ENCODE measurements at places on chromosomes 12 and 14.

DNA sequence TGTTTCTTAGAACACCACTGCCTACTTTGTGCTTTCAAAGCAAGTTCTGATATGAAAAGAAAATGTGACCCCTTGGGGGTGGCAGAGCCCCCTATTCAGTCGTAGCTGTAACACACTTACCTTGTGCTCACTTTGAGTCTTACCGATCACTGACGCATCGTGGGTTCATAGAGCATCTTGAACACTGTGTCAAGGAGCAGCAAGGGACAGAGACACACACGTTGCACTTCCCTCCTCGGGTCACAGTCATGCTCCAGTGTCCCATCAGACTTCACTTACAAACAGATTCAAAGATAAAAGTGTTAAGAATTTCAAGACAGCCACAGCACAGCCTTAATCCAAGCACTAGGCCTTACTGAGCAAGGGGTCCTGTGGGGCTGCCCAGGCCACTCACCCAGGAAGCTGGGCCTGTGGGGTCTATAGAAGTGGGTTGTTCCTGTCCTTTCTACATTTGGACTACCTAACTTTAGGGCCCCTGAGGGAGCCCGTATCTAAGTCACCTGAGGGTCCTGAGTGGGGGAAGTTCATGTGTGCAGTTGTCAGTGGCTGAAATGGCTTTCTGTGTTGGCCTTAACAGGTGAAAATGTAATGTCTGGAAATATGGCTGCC, 75.4 kb upstream of the BDKRB2 start:
- peak; percentile 9 for DNase-seq

- peak; percentile 30 for DNase-seq
Observed at GRCh38 chr12:112979041-112979680, 842 bp downstream of the OAS2 start.

DNA sequence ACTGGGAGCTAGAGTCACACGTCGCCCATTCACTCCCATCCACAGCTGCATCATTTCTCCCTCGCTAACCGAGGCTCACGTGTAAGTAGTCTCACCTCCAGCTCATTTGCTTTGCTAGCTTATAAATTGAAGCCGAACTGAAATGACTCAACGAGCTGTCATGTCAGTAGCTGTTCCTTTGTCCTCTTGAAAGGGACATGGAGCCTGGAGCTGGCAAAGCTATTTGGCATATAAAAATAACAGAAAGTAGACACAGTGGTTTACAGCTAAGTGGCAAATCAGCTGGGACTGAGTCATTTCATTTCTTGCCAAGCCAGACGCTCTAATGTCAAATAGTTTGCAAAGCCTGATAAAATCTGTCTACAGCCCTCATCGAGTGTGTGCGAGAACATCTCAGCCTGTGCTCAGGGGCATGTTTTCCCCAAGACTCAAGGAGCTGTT, 114.4 kb upstream of the TMEM233 start:
- DNase-seq = no peak

DNA sequence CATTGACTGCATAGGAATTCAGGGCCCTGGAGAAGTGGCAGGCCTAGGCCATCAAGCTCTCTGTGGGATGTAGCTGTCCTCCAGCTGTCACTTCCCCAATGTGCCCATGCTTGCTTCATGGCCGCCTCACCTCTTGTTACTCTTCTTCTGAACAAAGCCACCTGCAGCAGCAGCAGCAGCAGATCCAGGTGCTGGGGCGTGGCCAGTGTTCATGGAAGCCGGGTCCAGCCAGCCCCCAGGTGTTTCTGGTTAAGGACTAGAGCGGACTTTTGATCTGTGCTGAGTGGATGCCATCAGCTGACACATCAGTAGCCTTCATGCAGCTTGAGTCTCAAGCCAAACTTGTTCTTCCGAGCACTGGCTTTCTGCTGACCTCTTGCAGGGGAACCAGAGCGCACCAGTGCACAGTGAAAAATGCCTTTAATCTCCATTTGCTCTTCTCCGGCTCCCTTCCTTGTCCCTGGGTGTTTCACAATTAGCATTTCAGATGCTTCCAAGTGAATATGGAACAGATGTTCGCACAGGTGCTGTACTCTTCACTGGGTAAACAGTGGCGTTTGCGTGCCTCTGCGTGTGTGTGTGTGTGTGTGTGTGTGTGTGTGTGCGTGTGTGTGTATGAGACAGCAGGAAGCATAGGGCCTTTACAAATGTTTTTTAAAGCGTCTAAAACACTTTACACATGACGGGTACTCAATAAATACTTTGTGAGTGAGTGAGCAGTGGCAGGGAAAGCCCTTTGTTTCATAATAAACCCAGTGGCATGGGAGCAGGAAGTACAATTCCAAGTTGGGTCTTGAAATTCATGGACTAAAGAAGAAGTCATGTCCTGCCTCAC, 20.1 kb downstream of the TPCN1 start:
- DNase-seq = peak; percentile 78

GRCh38 chr14:32734261-32734660, 204.4 kb upstream of the NPAS3 start:
- DNase-seq = no peak

GRCh38 chr12:121475279-121475678, 75.4 kb downstream of the RNF34 start:
- no peak for DNase-seq

GRCh38 chr12:5989621-5990020, 44.6 kb upstream of the ANO2 start:
- DNase-seq = no peak
